ENCODE measurements at places on chromosomes 13 and 19. TPM values are rescaled to one million over a fixed set of nuclear protein-coding genes. Genes with fewer than 3 reads are reported as not detected.

Gene ZNF835
- 0.11 TPM for total RNA-seq

GRCh38 chr13:103031332-103031873 lies 34.8 kb downstream of the SLC10A2 start:
- peaks cover 3% of the 10 kb centered on the region for H3K36me3 ChIP-seq
- no peaks in the 10 kb centered on the region for H3K27me3 ChIP-seq
- no peaks in the 10 kb centered on the region for H3K4me1 ChIP-seq
- no peak overlapping the region for H3K4me3 ChIP-seq

GRCh38 chr19:51689751-51690453 lies 3.2 kb upstream of the SPACA6 start:
- no peaks in the 10 kb centered on the region for H3K36me3 ChIP-seq
- peaks cover 34% of the 10 kb centered on the region for H3K4me1 ChIP-seq
- no peak overlapping the region for H3K27ac ChIP-seq
- peak overlapping the region; percentile 86 for H3K4me3 ChIP-seq
- peaks cover 29% of the 10 kb centered on the region for H3K27me3 ChIP-seq
- DNase-seq: peak; percentile 74

DNA sequence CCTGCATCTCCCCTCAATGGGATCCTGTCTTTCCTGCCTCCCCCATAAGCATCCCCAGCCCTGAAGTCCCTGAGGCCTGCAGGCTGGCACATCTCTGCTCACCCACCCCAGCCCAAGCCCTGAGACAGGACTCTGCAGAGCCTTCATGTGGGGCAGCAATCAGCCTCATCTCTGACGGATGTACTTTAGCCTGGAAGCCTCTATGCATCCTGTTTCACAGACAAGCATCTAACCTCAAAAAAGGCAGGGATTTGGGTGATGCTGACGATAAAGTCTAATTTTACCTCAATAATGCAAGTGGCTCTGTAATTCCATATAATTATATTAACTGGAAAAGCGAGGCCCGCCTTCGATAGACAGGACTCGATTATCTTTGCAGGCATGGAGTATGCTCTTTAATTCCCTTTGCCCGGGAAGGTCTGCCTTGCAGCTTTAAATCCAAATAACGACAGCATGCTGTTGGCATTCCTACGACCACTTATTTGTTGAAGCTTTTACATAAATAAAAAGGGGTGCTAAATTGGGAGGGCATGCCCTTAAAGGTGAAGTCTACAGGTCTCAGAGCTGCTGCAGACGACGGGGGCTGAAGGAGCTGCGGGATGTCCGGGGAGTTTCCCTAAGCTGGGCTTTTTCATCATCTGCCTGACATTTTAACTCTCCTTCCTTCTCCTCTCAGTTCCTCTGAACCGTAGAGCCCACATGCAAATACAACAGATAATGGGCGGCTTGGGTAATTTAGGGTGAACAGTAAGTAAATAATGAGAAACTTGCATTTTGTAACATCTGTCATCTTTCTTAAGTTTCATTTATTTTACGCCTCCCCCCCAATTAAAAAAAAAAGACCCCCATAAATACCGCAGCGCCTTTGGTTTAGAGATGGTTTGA lies 211.5 kb downstream of the URI1 start:
- no peak for DNase-seq
- no peak overlapping the region for H3K4me3 ChIP-seq
- H3K27ac ChIP-seq: no peak overlapping the region
- H3K27me3 ChIP-seq: no peaks in the 10 kb centered on the region
- H3K36me3 ChIP-seq: no peaks in the 10 kb centered on the region
- H3K4me1 ChIP-seq: peaks cover 7% of the 10 kb centered on the region
